ENCODE measurements at places on chromosomes 4 and X.

DNA sequence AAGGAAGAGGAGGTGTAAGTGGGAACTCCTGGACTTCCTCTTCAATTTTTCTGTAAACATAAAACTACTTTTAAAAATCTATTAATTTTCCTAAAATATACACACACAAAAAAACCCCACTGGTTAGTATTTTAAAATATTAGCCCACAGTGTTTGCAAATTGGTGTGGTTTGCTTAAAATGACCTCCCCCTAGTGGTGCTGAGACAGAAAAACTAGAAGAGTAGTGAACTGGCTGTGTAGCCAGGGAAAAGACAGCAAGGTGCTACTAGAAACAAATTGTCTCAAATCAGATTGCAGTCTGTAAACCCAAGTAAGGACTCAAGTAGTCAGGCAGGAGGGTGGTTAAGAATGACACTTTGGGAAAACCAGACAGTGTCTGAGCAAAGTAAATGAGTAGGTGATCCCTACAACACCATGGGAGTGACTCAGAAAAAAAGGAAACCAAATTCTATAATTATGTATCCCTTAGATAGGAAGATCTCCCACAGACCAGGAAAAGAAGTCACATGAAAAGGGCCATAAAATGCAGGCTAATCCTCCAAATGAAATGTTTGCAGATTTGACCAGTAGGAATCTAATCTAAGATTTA lies 26.0 kb downstream of the AMTN start:
- no peak for DNase-seq

GRCh38 chrX:119041175-119041574 lies 31.6 kb upstream of the CT47C1 start:
- DNase-seq, result no peak

- no peak for DNase-seq
Observed at GRCh38 chr4:47674144-47674543, 163.7 kb downstream of the CORIN start.

GRCh38 chr4:87007528-87008446 lies 73.0 kb downstream of the AFF1 start:
- peak; percentile 49 for DNase-seq

DNA sequence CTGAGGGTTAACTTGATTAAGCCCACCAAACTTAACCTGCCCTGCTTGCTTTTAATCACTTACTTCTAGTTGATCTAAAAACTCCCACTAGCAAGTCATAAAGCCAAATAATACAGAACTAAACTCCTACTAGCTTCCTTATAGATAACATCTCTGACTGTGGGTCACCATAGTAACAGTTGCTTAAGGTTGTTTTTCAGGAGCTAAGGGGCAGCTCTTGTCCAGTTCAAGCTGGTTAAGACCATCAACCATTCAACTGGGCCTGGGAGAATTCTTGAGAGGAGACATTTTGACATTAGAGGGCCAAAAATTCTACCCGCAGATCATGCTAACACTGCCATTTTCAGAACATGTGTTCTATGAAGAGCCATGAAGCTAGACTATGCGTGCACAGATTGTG lies 67.0 kb downstream of the UCHL1 start:
- no peak for DNase-seq

GRCh38 chrX:43718546-43718945 lies 62.4 kb downstream of the MAOA start:
- DNase-seq, result no peak
